ENCODE measurements at places on chromosomes 11 and 22.

GRCh38 chr11:75655605-75656004 lies 13.2 kb downstream of the MAP6 start:
- DNase-seq = no peak

- DNase-seq = peak; percentile 86
Observed at GRCh38 chr11:121572571-121573059, 119.8 kb upstream of the SORL1-AS1 start.

DNA sequence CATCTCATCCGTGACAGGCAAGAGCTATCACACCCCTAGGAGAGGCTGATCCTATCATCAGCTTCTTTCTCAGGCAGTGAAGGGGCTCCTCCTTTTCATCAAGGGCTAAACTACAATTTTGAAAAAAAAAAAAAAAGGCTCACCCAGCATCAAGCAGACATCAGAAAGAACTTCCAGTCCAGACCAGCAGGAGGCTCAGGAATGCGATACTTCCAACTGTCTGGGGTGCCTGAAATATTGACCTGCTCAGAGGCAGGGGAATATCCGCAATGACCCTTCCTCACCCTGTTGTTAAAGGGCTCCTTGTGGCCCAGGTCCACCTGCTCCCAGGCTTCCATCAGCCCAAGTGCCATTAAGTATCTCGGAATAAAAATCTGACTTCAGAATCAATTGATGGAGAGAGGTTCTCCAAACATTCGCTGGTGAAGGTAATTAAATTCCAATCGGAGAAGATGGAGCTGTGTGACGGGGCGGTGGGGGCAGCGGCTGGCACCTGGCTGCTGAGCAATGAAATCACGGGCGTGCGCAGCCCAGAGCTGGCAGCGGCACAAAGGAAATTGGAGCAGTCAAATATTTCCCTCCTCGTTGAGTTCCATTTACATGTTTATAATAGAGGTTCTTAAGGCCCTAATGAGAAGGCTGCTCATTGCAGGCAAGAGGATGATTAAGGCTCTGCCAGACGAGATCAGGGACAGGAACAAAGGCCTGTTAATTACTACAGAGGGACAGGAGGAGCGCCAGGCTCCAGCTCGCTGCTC lies 69.0 kb upstream of the THY1 start:
- peak; percentile 37 for DNase-seq

DNA sequence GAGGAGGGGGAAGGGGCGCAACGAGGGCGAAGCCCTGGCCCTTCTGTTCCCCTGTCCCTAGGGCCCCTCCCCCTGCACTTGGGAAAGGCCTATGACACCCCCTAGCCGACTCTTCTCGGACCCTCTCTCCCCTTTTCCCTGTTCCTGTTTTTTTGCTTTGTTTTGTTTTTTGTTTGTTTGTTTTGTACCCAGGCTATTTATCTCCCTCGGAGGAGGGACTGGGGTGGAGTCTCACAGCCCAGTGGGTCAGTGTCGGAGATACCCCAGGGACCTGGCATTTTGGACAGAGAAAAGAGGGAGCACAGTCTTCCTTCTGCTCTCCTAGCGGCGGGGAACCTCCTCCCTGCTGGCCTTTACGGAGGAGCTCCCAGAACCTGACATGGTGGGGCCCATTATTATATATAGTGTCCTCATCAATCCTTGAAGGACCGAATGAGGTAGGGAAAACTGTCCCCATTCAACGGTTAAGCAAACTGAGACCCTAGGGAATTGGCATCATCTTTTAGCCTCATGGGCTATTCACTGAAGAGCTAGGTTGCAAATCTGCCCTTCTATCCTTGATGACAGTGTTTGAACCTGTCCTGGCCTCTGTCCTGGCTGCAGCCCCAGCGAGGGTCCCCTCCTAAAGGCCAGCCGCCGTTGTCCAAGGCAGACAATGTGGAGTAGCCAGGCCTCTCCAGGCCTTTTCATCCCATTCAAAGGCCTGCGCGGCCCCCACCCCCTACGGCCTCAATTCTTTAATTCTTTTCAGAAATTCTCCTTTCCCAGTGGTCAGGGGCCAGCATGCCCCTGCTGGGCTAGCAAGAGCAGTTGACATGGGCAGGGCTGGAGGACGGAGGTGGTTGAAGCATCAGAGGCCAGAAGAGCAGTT lies 911 bp downstream of the EMID1 start:
- DNase-seq = no peak

DNA sequence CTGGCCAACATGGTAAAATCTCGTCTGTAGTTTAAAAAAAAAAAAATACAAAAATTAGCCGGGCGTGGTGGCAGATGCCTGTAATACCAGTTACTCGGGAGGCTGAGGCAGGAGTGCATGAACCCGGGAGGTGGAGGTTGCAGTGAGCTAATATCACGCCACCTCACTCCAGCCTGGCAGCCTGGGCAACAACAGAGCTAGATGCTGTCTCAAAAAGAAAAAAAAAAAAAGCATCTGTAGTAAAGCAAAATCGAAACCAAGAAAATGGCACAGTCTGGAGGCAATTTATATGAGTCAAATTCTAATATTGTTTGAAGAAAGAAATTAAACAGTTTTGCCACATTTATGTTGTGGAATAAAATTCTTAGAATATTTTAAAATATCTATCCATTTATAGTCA lies 365.0 kb upstream of the CHORDC1 start:
- no peak for DNase-seq

GRCh38 chr22:38087855-38088254 lies 3.9 kb upstream of the SLC16A8 start:
- no peak for DNase-seq

DNA sequence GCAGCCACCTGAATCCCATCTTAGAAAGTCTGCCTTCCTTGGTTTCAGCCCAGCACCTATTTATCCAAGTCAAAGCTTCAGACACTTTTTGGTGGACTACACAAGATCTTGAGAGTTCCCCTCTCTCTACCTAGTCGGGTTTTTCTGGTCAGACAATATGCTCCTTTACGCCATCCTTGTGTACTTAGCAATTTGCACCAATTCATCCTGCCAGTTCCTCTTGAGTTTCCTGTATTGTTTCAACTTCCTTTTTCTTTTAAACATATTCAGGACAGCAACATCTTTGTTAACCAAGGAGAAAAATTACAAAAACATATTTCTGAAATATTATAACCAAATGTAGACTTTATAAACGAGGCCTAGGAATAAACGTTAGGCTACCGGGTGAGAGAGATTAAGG lies 368.2 kb upstream of the CADM1 start:
- DNase-seq = peak; percentile 28

GRCh38 chr11:38612701-38613100 lies 2014.7 kb upstream of the RAG2 start:
- DNase-seq = no peak

DNA sequence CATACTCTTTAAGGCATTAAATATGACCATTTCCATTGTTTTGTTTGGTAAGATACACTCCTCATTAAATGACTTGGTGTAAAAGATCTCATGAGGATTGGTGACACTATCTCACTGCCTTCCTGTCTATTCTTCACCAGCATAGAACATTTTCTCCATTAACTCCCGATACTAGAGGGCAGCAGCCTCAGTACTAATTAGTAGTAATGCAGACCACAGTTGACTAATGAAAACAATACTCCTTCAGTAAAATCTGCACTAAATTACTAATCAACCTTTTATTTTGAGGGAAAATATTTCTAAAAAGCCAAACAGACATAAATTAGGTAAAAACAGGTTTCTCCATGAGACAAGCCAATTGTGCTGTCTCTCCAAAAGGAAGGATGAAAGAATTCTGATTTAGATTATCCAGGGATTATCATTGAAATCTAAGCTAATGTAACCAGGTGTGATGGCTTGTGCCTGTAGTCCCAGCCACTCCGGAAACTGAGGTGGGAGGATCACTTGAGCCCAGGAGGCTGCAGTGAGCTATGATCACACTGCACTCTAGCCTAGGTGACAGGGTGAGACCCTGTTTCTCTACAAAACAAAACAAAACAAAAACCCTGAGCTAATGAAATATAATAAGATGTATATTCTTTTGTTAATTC lies 9.4 kb downstream of the PGM2L1 start:
- peak; percentile 51 for DNase-seq

- peak; percentile 72 for DNase-seq
Observed at GRCh38 chr11:134414766-134415765, 3.0 kb upstream of the B3GAT1 start.

DNA sequence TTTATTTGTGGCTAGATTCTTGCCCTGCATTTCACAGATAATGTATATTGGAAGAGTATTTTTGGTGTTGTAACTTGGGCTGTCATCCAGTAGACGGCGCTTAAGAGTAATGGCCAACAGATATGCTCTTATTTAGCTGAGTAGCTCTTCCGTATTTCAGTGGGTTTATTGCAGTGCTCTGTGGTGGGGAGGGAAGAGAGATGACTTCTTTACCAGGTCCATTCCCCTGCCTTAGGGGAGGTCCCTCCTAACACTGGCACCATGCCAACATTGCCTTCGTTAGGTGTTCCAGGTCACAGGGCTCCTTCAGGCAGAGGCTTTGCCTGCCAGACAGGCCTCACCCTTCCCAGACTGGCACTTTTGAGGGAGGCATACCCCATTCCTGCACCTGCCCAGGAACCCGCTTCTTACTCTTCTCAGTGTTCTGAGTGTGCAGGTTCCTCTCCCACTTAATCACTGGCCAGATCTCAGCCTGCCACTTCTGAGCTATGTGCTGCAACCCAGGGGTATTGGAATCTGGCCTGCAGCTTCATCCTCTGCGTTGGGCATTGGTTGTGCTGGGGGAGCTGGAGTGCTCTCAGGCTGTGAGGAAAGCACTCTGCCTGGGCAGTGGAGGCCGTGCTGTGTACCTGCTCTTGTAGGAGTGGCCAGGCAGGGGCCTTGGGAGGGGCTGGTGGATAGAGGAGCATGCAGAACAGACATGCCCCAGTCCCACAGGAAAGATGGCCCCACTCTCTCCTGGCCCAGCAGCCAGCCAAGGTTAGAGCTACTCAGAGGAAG lies 29.4 kb upstream of the SLN start:
- no peak for DNase-seq

Data from Ammon's horn (tissue), 1 donor.